Activated CD4-positive, alpha-beta memory T cell treated with anti-CD3 and anti-CD28 coated beads, Interleukin-2, amount 10 ng/mL, durations not matched to agents 7 days and 5 days (primary cell): ENCODE measurements at places on chromosomes 16 and 17. TPM values are rescaled to one million over a fixed set of nuclear protein-coding genes. Genes with fewer than 3 reads are reported as not detected.

GRCh38 chr16:361872-362701, 8.3 kb downstream of the MRPL28 start:
- DNase-seq: peak; percentile 81

GRCh38 chr17:52636443-52636842, 477.9 kb upstream of the CA10 start:
- DNase-seq: no peak

GRCh38 chr17:28181568-28181967, 137.4 kb upstream of the TMEM97 start:
- DNase-seq: no peak

DNA sequence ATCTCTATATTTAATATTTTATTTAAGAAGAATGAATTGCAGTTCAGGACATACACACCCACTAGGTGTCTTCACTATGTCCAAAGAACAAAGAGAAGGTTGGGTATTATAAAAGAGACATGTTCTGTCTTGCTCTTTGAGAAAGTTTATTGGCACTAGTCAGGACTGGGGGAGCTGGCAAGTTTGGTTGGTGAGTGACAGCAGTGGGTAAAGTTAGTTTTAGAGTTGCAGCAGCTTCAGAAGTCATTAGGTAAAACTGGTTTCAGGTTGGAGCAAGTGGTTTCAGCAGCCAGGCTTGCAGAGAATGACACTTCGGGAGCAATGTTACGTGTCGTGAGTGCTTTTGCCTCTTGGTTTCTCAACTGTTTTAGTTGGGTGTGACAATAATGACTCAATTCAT, 142.2 kb upstream of the HS3ST3A1 start:
- no peak for DNase-seq

DNA sequence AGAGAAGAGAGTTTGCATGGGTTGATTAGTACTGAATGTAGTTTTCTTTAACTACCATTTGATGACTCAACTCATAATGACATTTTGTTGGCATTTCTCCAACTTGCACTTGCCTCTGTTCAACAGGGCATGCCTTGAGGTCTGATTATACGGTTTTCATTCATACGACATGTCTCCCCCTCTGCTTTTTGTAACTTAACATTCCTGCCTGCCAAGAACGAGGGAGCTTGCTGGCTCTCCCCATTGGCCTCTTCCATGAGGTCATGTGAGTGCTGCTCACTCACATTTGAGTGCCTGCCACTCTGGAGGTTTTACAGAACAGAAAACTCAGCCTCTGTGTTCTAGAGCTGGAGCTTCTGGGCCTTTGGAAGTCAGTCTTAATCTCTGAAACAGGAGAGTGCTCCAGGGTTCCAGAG, 19.7 kb downstream of the MAP2K6 start:
- no peak for DNase-seq

- no peak for DNase-seq
Measured at GRCh38 chr17:51397361-51398127, 137.2 kb downstream of the UTP18 start.

DNA sequence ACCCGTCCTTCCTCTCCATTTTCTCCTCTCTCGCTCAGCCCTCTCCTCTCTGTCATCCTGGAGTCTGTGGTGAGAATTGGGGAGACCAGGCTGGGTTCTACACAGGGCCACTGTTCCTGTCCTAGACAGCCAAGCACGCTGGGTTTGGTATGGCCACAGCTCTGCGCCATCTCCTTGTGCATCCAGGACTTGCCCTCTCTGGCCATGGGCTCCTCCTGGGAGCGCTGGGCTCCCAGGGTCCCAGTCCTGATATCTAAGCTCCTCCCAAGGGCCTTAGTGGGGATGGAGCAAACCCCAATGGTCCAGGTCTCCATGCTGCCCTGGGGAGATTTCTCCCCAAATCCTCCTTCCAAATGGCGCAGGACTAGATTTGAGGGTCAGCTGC, 27.2 kb upstream of the ITGA3 start:
- DNase-seq: no peak

- DNase-seq: no peak
Measured at GRCh38 chr17:71111460-71111859, 942.1 kb downstream of the KCNJ2 start.

DNA sequence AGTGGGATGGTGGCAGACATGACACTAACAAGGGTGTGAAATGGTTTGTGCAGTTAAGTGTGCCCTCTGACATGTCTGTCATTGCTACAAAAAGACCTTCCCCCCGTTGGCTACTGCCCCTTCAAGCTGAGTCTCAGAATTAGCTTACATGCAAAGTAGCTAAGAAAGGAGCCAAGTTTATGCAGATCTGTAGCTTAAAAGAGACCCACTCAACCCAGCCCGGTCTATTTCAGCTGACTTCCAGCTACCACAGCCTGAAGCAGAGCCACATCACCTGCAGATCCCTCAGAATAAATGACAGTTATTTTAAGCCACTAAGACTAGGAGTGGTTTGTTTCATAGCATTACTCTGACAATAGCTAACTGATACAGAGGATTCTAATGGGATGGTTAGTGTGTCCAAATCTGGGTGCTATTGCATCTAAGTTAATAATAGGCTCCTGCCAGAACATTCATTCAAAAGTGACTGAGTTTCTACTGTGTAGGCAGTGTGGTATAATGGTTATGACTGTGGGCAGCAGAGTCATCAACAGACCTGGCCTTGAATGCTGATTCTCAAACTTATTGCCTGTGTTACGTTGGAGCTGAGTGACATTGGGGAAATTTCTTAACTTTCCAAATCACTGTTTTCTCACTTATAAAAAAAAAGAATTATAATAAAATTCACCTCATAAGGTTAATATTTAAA, 11.7 kb downstream of the C17orf67 start:
- no peak for DNase-seq

DNA sequence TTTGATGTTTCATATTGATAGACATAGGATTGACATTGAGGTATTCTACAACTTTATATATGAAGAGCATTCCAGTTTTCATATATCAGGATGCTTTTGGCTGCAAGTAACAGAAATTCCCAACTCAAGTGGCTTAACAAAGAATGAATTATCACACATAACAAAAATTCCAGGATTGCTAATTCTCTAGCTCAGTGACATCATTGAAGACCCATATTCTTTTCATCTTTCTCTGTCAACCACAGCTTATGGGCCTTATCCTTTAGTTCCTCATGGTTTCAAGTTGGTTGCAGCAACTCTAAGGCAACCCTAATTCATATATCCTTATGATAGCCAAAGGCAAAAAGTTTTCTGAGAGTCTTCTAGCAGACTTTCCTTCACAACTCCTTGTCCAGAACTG, 91.5 kb upstream of the HAS3 start:
- no peak for DNase-seq

- DNase-seq: no peak
Measured at GRCh38 chr16:12268606-12269005, 292.1 kb downstream of the SNX29 start.

DNA sequence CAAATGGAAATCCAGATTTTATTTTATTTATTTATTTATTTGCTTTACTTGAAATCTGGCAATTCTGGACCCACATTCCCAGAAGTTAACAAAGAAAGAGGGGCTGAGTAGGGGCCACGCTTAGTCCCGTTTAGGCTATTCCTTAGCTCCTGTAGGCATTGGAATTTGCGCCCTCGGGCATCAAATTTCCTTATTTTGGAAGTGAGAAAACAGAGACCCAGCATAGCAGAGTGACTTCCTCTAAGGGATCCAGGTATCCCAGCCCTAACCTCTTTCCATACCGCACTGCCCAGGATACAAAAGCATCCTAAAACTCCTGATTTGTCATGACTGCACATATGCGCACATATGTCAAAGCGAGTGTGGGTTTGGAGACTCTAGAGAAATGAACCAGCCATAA, 19.0 kb upstream of the SMG1 start:
- no peak for DNase-seq

GRCh38 chr16:67649494-67649931, 4.6 kb downstream of the CARMIL2 start:
- no peak for DNase-seq

GRCh38 chr17:27539152-27539551, 82.9 kb downstream of the KSR1 start:
- no peak for DNase-seq

GRCh38 chr16:85211271-85211801, 99.1 kb upstream of the CIBAR2 start:
- no peak for DNase-seq

GRCh38 chr17:17498606-17499301, 2.6 kb upstream of the RASD1 start:
- no peak for DNase-seq

GRCh38 chr17:49787884-49788477, 500 bp upstream of the KAT7 start:
- DNase-seq: peak; percentile 31

LGALS9B gene
- not detected for total RNA-seq

C17orf78 gene
- total RNA-seq: not detected

STXBP4 gene
- 4.7 TPM for total RNA-seq

HCFC1R1 gene
- 37.0 TPM for total RNA-seq

MYADML2 gene
- not detected for total RNA-seq

TMEM238L gene
- not detected for total RNA-seq

LRRC46 gene
- total RNA-seq: 0.45 TPM

TSNAXIP1 gene
- 0.20 TPM for total RNA-seq
